ENCODE measurements at places on chromosomes 3 and 15. TPM values are rescaled to one million over a fixed set of nuclear protein-coding genes. Genes with fewer than 3 reads are reported as not detected.

UCN2 gene
- total RNA-seq = 0.29 TPM

ARPP19 gene
- 110 TPM for total RNA-seq

GP9 gene
- 3.8 TPM for total RNA-seq

RARB gene
- total RNA-seq = 76.9 TPM

FAM43A gene
- 19.6 TPM for total RNA-seq

SLC22A14 gene
- 1.7 TPM for total RNA-seq

IGSF10 gene
- 2.5 TPM for total RNA-seq

ACP3 gene
- total RNA-seq = 79.9 TPM

PPARG gene
- total RNA-seq = 35.8 TPM

Data from metanephros (tissue), 2 donors.